ENCODE measurements at places on chromosomes 3 and 15. TPM values are rescaled to one million over a fixed set of nuclear protein-coding genes. Genes with fewer than 3 reads are reported as not detected.

PLA2G4E gene
- not detected for total RNA-seq

HIGD2B gene
- total RNA-seq, result 0.10 TPM

EFHB gene
- total RNA-seq, result 1.5 TPM

ALDH1L1 gene
- total RNA-seq, result 0.19 TPM

SNTN gene
- not detected for total RNA-seq

RASL12 gene
- 0.17 TPM for total RNA-seq

SPINK8 gene
- not detected for total RNA-seq

ANP32A gene
- 277 TPM for total RNA-seq

ATP10A gene
- total RNA-seq, result 10.8 TPM

VILL gene
- 0.22 TPM for total RNA-seq

ARID3B gene
- total RNA-seq, result 3.5 TPM

PRICKLE2 gene
- 3.9 TPM for total RNA-seq

TRANK1 gene
- total RNA-seq, result 2.1 TPM

GP9 gene
- total RNA-seq, result not detected

ATP8B4 gene
- total RNA-seq, result 1.1 TPM

All from A549 treated with dexamethasone at 1 μM for 4 hours (cell line).